MM.1S (cell line): ENCODE measurements at places on chromosomes 3 and 15.

- no peak for DNase-seq
Observed at GRCh38 chr15:94653071-94653470, 421.7 kb downstream of the MCTP2 start.

- no peak for DNase-seq
Observed at GRCh38 chr15:91412138-91412928, 312.3 kb downstream of the SV2B start.

- DNase-seq: no peak
Observed at GRCh38 chr15:60154764-60155325, 150.7 kb downstream of the FOXB1 start.

DNA sequence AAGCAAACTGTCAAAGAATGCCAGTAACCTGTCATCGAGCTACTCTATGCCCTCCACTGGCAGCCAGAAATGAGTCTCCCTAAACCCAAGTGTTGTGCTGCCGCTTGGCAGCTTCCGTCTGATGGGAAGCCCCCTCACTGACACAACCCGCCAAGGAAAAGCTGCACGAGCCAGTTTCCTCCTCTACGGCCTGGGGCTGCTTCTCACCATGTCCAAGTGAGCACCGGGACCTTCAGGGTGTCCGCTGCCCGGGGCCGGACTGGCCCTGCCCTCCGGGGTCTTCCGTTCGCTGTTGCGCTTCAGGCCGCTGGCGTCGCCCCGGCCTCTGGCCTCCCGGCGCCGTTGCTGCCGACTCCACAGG, 490 bp downstream of the TOMM70 start:
- DNase-seq: peak; percentile 30

DNA sequence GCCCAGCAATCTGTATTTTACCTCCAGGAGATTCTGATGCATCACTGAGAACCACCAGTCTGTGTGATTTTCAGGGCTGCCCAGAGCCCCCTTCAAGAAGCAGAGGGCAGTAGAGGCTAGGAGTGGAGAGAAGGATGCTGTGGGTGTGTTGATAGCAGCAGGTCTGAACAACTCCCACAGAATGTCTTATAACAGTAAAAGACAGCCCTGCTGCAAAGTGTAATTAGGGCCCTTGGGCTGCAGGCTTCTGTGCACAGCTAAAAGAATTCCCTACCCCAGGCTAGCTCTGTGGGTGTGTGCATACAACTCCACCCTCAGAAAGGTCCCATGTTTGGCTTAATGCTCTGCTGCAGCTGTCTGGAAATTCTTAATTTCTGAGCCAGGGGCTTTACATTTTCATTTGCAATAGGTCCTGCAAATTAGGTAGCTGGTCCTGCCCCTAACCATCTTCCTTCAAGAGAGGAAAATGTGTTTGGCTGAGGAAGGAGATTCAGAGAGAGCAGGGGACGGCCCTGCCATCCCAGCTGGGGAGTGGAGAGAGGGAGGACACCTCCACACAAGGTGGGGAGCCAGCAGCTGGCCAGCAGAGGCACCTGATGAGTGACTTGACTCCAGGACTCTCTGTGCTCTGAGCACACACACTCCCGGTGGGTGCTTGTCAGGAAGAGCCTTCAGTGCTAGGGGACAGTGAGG, 43.2 kb upstream of the RAB6B start:
- no peak for DNase-seq

DNA sequence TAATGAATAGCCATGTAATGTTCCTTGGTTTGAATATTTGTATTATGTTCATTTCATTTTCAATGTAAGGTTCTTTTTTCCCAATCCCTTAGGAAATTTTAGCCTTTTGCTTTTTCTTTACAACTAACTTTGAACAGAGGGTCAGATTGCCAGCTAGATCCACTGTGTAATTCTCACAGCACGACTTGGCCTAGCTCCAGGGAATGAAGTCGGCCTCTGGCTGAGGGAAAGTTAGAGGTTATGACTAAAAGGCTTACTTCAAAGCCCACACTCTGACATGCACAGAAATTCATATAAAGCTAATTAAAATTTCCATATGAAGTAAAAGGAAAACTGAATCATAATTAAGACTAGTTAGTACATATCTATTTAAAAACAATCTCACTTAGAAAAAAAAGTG, 38.7 kb downstream of the ROBO1 start:
- DNase-seq: no peak

DNA sequence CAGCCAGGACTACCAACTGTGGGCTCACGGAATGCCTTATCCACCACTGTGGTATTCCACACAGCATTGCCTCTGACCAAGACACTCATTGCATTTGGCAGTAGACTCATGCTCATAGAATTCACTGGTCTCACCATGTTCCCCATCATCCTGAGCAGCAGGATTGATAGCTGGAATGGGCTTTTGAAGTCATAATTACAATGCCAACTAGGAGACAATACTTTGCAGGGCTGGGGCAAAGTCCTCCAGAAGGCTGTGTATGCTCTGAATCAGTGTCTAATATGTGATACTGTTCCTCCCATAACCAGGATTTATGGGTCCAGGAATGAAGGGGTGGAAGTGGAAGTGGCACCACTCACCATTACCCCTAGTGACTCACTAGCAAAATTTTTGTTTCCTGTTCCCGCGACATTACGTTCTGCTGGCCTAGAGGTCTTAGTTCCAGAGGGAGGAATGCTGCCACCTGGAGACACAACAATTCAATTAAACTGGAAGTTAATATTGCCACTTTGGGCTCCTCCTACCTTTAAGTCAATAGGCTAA, 58.6 kb upstream of the CCDC80 start:
- DNase-seq: no peak

DNA sequence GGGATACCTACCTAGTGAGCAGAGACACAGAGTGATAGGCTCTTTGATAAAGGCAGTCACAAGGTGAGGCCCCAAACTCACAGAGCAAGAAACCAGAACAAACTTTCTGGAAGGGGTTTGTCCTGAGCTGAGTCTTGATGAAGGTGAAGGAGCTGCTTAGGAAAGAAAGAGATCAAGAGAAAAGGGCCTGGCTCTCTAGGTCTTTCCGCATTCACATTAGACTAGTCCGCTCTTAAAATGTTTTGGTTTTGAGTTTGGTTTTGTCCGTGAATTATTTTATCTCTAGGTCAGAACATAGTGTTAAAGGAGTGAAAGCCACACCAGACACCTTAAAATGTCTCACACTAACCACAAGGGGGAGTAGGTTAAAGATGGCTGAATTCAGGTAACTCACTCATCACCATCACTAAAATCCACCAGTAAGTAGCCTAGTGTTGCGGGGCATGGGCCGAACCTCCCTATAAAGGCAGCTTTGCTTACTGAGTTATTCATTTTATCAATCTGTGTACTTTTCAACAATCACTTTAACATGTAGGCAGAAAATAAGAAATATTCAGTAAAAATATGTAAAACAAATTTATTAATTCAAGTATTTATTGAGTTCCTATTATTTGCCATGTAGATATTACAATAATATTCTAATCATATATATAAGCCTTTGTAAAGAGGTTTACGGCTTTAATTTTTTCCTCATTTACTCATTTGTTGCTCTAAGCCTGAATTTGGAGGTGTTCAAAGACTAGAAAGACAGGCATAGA, 121.5 kb upstream of the TSC22D2 start:
- DNase-seq: peak; percentile 67

DNA sequence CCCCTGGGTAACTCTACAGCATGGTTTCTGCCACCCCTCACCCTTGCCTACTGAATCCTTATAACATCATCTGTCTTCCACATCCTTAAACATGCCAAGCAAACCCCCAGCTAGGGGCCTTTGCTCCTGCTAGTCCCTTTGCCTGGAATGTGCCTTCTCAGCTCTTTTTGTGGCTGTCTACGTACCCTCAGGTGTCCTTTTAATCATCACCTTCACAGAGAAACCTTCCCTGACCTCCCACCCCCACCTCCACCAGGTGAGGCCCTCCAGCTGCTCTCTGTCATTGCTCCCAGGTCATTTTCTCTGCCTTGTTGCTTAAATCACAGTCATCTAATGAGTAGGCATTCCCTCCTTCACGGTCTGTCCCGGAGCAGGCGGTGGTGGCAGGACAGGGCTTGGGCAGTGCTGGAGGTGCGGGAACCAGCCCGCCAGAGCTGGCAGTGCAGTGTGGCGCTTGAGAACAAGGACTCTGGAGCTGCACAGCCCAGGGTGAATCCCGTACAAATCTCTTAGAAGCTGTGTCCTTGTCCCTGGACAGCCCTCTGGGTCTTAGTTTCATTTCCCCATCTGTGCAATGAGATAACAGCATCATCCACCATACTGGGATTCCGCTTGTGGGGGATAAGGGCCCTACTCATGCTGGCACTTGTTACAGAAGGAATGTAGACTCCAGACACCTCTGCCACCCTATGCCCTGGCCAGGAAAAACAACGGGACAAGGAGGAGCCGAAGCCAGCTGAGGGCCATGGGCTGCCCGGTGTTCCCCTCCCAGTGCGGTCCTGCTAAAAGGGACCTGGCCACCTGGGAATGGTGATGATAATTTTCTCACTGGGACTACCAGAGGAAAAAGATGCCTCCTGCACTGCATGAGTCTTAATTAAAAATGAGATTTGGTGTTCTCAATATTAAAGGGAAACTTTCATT, 52.1 kb upstream of the IQSEC1 start:
- DNase-seq: no peak

DNA sequence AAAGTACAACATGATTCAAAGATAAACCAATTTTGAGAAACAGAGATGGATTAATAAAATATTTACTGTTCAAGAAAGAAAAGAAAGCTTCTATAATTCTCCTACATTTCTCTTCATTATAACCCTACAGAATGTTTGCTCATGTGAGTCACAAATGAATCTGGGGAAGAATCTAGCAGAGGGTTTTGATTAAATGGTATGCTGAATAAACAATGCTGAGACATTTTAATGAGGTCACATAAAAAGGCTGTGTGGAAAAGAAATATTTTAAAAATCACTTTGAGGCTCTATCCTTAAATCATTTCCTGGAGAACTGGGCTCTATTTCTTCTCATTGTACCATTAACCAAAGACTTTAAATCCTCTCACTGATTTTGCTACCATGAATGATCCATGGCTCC, 727.7 kb downstream of the NTRK3 start:
- DNase-seq: no peak

DNA sequence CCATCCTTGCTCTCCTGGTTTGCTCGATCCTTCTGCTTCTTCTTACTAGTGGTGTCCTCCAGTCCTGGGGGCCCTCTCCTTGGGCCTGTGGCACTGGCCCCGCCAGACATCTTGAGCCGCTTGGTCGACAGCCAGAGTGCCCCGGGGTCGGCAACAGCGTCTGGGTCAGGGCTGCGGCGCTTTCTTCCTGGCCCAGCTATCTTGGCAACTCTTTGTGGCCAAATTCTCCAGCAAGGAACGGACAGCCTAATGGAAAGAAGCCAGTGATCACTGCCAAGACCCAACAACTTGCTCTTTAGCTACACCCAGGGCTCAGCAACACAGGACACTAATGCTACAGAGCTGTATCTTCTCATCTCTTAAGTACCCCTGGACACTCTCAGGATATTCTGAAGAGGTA, 1.6 kb downstream of the USP19 start:
- DNase-seq: no peak

- DNase-seq: no peak
Observed at GRCh38 chr3:43185274-43185982, 79.5 kb upstream of the POMGNT2 start.

DNA sequence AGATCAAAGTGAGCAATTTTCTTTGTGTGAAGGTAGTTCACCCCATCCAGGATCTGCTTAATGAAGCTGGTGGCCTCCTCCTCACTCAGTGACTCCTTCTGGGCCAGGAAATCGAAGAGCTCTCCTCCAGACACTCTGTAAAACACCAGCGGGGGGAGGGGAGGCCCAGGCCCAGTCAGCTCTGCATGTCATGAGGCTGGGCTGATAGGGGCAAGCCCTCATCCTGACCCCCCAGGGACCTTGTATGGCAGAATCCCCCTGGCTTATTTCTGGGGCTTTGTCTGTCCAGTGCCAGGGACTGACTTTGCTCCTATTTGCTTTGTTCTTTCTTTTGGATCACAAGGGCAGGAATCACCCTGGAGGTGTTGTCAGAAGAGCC, 74.9 kb downstream of the DAPK2 start:
- peak; percentile 64 for DNase-seq

- no peak for DNase-seq
Observed at GRCh38 chr3:152477422-152477821, 208.7 kb downstream of the MBNL1 start.

DNA sequence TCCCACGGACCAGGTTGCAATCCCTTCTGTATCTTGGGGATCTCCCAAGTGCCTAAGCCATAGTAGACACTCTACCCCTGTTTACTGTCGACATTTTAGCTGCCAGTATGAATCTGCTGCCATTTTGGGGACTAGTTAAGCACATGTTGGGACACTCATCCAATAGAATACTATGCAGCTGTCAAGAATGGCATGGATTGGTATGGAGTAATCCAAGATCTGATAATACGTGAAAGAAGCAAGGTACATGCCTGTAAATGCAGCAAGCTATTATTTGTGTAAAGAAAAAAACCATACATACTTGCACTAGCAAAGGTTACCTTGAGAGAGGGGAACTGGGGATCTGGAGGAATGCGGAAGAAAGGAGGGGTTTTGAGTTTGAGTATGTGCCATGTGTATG, 129.3 kb downstream of the SMAD6 start:
- no peak for DNase-seq

- no peak for DNase-seq
Observed at GRCh38 chr15:68126396-68126795, 72.3 kb downstream of the PIAS1 start.

GRCh38 chr15:101506491-101506890, 17.0 kb upstream of the PCSK6 start:
- no peak for DNase-seq

DNA sequence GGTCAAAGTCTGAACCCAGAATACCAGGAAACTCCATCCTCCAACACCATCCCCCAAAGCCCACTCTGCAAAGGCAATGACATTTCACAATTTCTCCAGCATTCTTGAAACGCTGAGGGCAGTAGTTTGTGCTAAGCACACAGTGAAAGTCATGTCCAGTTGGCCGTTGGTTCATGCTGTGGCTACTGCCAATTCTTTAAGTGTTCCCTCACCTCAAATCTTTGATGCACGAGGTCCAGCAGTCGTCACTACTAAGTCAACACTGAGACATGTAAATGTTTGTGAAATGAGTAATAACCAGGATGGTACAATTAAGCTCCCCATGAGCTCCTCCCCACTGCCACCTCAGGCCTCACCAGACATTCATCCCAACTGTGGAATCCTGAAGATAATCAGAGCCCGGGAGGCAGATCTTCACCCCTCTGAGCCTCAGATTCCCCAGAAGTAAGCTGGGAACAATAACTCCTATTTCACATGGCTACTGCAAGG, 7.0 kb downstream of the SUCLG2 start:
- DNase-seq: no peak

- no peak for DNase-seq
Observed at GRCh38 chr3:145188079-145188770, 972.8 kb downstream of the PLOD2 start.
